Naive thymus-derived CD8-positive, alpha-beta T cell (primary cell): ENCODE measurements at places on chromosomes 2 and 18.

- no peak for DNase-seq
Measured at GRCh38 chr2:38344813-38345212, 32.3 kb downstream of the ATL2 start.

GRCh38 chr18:50297621-50298442 lies 10.3 kb upstream of the CXXC1 start:
- peak; percentile 70 for DNase-seq

DNA sequence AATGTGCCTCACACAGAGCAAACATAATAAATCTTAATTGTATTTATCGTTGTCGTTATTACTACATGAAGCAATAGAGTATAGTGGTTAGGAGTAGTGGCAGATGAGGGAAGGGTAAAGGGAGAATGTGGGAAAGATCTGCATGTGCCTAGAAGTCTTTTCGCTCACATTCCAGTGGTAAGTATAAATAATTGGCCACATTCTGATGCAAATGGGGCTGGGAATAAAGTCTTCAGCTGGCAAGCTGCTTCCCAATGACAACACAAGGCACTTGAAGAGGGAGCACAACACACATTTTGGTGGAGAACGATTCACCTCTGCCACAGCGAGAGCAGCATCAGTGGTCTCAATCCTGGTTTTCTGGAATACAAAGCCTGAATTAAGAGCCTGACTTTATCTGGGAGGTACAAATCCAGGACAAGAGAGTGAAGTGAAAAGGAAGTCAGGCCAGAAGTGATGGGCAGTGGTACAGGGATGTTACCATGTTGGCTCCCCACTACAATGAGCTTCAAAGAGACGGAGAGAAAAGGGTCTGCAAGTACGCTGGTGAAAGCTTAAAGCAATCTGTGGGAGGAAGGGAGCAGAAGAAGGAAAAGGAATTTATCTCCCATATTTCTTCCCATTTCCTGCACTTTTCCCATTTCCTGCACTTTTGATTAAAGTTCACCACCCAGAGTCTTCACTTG lies 112.3 kb downstream of the ARHGAP15 start:
- no peak for DNase-seq

- no peak for DNase-seq
Measured at GRCh38 chr2:232261776-232262175, 116.8 kb upstream of the ALPP start.

DNA sequence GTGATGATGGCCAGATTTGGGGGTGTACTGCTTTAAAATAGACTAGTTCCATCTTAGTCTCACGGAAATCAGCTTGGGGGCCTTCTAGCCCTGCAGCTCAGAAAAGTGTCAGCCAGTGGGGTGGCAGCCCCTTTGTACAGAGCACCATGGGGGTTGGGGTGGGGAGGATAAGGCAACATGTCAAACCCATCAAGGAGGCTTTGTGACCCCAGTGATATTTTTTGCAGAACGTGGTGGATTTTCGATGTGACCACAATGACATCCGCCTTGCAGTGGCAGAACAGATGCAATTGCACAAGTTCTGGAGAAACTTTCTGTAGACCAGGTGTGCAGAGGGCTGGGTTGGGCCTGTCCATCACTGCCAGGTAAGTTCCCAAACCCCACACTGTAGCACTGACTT lies 3.0 kb upstream of the CD8A start:
- no peak for DNase-seq

GRCh38 chr2:172849519-172850217 lies 114.0 kb downstream of the RAPGEF4 start:
- no peak for DNase-seq

- no peak for DNase-seq
Measured at GRCh38 chr2:170498619-170499018, 216.5 kb upstream of the SP5 start.

GRCh38 chr18:55401638-55402191 lies 186.3 kb downstream of the TCF4 start:
- no peak for DNase-seq

DNA sequence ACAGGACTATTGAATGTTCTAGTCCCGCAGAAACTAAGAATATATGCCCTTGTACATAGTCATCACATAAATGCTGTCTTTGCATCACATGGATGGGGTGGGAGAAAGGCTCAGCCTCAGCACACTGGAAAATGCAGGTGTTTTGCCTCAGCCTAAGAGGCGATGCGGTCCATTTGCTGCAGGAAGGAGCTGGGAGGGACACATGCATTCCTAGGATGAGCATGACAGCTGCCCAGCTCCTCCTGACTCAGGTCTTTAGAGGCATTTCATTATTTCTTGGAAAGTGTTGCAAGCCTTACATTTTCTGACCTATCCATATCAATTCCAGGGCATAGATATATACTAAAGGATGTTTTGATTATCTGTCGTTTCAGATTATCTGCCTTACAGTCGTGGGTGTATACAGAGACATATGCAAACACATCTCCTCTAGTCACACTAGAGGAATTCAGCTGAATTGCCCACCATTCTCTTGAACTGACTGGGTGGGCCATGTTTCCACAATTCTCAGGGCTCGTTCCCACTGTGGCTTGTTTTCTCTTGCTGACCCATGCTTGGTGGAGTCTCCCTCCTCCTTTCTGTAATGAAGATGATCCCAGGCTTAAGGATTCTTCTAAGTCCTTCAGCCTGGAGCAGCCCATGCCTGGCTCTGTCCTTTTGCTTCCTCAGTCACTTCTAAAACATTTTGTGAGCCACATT lies 156.9 kb downstream of the SETBP1 start:
- no peak for DNase-seq

DNA sequence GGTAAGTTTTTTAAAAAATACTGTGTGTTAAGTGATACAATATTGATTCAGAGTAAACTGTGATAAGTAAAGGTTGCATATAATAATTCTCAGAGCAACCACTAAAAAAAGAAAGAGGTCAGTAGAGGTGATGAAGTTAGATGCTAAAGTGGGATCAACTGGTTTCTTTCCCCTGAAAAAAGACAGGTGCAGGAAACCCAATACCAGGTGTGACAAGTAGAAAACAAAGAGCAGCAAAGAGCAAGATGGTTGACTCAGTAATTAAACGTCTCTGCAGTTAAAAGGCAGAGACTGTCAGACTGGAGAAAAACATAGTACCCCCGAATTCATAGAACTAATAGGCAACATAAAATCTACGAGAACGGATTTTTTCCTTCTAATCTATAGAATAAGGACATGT lies 128.3 kb downstream of the ATP9B start:
- DNase-seq: no peak

DNA sequence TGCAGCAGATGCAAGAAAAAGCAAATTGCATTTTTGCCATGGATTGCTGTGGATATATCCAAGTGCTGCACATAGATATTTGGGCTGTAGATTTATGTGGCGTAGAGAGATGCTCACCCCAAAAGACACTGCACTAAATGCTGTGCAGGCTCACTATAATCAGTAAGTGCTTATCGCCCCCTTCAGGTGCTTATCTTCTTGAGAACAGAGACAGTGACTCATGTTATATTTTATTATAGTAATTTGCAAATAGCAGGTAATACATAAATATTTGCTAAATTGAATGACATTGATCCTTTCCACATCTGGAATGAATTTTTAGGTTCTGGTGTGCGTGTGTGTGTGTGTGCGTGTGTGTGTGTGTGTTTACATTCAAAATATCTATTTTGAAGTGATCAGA lies 36.8 kb upstream of the PLEKHM3 start:
- DNase-seq: no peak
